Testis (tissue), 5 donors: ENCODE measurements at places on chromosomes 2 and 18. TPM values are rescaled to one million over a fixed set of nuclear protein-coding genes. Genes with fewer than 3 reads are reported as not detected.

Gene IL37
- 1.5 TPM for total RNA-seq

Gene ALPP
- 0.87 TPM for total RNA-seq

DNA sequence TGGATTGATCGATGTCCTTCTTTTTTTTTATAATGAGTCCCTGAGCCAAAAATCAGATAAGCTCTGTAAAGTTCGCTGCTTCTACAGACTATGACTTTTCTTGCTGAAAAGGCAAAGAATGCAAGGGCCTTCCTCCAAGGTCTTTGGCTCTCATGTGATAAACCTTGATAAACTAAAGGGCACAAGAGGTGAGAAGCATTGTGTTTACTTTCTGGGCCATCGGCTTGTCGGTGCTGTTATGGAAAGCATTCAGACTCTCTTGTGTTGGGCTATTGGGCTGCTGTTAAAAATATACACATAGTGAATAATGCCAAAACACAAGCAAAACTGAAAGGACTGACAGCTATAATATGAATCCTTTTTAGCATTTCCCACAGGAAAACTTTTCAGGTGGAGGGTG, 472.4 kb upstream of the SPHKAP start:
- H3K27me3 ChIP-seq: no peaks in the 10 kb centered on the region
- no peaks in the 10 kb centered on the region for H3K4me1 ChIP-seq
- no peak overlapping the region for H3K27ac ChIP-seq
- no peak for DNase-seq

DNA sequence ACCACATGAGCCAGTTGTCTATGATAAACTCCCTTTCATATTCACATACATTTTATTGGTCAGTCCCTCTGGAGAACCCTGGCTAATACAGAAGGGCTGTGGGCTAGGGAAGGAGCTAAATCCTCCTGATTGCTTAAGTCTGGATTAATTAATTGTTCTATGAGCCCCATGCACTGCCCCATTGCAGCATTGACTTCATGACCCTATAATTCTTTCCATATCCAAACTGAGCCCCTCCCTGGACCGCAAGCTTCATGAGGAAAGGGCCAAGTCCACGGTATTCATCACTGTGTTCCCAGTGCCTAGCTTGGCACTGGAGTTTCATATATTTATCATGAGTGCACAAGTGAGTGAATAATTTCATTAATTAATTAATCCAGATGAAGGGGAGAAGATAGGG, 124.0 kb downstream of the MBD2 start:
- H3K4me1 ChIP-seq: no peaks in the 10 kb centered on the region
- DNase-seq: no peak
- H3K4me3 ChIP-seq: no peak overlapping the region
- H3K27me3 ChIP-seq: no peaks in the 10 kb centered on the region
- no peaks in the 10 kb centered on the region for H3K36me3 ChIP-seq

DNA sequence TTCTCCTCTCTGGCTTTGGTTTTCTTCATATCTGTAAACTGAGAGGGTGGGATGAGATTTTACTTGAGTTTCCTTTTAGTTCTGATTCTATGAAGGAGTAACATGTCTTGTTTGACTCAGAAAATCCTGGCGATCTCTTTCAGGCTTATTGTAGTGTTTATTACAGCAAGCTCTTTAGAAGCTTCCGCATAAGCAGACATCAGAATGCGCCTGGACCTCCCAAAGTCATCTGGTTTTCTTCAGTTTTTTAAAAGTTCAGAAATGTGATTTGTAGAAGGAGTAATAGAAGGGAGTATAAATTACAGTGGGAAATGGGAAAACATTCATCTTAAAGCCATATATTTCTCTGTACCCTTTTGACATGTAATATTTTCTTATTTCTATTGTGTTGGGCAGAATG, 68.4 kb downstream of the EML6 start:
- no peak overlapping the region for H3K27ac ChIP-seq
- no peaks in the 10 kb centered on the region for H3K36me3 ChIP-seq
- DNase-seq: no peak
